ENCODE measurements at places on chromosomes 2 and 18. TPM values are rescaled to one million over a fixed set of nuclear protein-coding genes. Genes with fewer than 3 reads are reported as not detected.

DNA sequence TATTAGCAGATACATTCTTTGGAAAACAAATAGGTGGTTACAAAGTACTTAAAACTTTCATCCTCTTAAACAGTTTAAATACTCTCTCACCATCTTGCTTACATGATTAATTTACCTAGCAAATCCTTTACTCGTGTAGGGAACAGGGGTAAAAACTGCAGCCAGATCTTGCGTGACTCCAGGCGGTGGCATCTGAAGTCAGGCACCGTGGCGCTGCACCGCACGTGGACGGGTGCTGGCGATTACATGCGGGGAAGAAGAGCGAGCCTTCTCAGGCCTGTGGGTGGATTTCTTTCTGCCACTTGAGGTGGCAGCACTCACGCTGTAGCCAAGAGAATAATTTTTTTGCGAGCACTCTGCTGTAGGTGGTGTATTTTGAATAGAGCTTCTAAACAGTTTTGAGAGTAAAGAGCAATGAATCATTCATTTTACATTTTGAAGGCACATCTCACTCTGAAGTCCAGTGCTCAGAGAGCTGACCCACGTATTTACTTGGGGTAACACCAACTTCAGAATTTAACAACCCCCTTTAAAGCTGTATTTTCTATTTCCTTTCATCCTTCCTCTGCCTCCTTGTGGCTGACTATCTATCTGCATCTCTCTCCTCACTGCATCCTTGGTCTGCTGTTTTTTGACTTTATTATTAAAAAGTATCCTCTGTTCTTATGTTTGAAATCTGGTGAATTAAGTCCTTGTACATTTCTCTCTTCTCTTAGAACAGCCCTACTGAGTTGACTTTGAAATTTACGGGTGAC, 68.9 kb downstream of the EPAS1 start:
- no peak for DNase-seq

DNA sequence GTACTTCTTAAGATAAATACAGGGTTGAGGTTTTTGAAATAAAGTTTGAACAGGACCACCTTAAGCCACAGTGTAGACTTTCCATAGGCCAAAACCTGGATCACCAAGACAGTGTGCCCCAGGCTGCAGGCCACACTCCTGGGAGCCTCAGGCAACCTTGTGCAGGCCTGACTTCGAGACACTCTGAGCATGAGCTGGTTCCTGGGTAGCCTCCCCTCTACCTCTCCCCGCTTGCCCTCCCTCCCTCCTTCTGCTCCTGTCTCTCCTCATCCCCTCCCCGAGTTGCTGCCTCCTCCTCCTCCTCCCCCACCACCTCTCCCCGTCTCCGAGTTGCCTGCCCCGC, 10.6 kb upstream of the PROC start:
- DNase-seq = no peak

GRCh38 chr18:55092166-55092565, 132.9 kb upstream of the CCDC68 start:
- no peak for DNase-seq

DNA sequence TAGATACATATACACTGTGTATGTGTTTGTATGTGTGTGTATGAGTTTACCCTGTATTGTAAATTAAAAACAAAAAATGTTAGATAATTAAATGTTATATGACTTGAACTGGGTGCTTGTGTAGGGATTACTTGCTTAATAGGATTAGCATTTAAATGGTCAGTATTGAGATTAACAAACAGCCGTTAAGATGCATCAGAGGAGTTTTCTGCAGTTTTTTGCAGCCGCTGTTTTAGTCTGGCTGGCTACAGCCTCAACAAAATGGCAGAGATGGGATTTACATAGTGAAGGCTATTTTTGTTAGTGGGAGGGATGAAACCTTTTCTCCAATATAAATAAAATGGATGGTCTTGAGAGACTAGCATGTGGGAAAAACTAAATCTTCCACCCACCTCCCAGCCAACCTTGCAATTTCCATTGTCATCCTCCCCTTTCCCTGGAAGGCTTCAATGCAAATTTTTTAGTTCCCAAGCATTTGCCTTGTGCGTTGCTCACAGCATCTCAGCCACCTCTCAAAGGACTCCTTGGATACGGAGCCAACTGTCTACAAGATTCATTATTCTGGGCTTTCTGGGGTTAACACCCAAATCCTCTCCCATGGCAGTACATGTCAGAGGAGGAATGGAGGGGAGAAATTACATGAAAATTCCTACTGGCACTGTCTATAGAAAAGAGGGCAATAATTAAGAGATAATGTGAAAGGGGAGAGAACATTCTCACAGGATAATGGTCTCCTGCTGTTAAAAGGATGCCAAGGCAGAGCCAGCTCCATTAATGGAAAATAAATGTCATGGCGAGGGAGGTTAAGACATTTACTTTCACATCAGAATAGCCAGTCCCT, 351.9 kb downstream of the CDH2 start:
- DNase-seq = no peak

- DNase-seq = no peak
Observed at GRCh38 chr2:75342504-75343175, 143.3 kb upstream of the TACR1 start.

Gene GREB1
- 27.2 TPM for total RNA-seq

Gene SLC5A7
- 0.28 TPM for total RNA-seq

Gene DSG1
- not detected for total RNA-seq

Gene GPR45
- total RNA-seq = not detected

Gene GALNT13
- total RNA-seq = 4.1 TPM
